ENCODE measurements at places on chromosomes 16 and 17.

- DNase-seq: no peak
Measured at GRCh38 chr17:38454532-38454931, 26.3 kb downstream of the ARHGAP23 start.

GRCh38 chr17:55233840-55234239, 30.9 kb upstream of the HLF start:
- no peak for DNase-seq

DNA sequence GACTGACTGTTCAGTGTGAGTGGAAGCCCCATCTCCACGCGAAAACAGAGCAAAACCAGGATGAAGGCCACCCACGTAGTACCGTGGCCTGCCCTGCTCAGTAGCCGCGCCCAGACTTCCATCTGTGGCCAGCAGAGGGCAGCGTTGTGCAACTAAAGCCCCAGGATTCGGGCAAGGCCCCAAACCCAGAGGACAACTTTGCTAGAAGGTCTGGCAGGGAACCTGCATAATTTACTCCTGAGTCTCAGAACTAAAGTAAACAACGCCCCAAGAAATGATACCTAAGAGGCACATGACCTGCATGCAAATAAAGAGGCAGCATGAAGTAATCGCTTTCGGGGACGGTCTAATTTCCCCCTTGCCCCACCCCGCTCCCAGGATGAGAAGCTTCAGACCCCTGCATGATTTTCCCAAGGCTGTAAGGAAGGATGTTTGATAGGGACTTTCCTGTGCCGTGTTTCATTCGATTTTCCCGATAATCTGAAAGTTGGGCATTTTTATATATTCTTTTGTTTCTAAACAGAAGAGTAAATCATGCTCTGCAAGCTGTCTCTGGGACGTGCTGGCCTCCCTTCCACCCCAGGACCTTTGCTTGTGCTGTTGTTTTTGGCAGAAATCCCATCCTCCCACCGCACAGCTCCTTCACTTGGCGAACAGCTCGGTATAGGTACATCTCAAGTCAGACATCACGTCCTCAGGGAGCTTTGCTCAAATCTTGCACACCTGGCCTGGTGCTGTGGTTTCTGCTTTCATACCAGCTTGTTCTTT, 18.6 kb downstream of the HSBP1 start:
- DNase-seq: peak; percentile 50

- DNase-seq: no peak
Measured at GRCh38 chr17:80117491-80118401, 16.4 kb downstream of the GAA start.

DNA sequence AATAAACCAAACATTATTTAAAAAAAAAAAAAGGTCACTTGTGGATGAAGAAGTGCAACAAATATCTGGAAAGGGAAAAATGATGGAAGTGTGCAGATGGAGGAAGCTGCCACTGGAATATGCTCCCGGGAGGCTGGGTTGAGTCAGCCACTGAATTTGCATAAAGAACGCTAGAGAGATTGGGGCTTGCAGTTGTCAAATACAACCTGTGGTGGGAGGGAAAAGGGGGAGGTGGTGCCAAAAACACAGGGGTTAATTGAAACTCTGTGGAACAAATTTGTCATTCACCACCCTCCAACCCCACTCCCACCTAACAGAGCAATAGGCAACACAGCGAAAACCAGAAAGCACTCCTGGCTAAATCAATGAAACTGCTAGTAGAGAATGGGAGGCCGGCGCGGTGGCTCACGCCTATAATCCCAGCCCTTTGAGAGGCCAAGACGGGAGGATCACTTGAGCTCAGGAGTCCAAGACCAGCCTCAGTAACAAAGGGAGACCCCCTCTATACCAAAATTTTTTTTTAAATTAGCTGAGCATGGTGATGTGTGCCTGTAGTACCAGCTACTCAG, 37.6 kb upstream of the RPL38 start:
- DNase-seq: no peak

GRCh38 chr16:14324581-14324980, 253.5 kb downstream of the MRTFB start:
- DNase-seq: no peak

DNA sequence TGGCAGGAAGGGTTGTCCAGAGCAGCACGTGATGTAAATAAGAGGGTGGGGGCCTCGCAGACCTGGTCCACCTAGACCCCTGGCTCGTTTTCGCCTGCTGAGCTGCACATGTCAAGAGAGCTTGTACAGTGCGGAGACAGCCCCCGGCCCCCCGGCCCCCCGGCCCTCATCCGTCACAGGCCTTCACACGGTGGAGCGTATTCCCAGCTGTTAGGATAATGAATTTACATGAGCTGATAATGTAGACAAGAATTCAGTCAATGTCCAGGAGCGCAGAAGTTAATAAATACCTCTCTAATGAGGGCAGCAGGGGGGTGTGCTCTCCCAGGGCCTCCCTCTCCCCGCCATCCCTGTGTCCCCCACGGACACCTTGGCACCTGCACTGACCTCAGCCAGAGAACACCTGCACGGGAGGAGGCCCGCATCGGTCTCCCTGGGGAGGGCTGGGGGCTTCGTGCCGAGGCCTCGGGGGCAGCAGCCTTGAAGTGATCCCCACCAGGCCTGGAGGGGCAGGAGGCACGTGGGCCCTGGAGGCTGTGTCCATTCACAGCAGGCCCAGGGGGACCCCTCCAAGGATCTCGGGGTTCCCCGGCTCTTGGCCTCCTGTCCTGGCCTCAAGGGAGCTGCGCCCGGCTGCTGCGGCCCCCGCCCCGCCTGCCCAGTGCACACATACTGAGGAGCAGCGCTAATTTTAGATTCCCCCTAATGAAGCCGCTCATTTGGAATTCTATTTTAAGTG, 14.6 kb downstream of the GSE1 start:
- DNase-seq: no peak

DNA sequence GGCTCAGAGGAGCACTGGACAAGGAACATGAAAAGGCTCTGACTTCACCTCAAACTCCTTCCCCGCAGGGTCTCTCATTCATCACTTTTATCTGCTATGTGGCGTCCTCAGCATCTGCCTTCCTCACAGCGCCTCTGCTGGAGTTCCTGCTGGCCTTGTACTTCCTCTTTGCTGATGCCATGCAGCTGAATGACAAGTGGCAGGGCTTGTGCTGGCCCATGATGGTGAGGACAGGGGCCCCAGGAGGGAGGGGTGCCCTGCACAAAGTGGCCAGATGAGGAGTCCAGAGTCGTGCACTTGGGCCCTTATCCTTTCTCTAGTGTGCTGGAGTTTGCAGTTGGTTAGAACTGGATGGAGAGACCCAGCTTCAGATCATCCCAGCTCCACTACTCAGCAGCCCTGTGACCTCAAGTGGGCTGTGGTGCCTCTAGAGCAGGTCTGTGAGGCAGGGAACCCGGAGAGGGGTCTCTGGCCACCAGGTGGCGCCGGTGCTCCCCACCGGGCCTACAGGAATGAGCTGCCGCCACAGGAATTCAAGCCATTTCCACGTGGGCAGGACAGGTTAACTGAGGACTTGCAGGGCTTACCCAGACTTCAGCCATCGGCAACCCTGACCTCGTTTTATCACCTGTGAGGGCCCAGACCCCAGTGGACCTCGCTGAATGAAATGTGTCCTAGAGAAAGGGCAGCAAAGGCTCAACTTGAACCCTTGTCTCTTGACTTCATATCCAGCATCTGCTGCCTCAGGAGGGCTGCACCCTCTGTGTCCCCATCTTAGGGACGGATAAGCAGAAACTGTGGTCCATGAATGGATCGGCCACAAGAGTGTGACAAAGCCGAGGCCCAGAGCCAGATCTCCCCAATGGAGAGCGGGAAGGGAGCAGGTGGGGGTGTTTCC, 4.0 kb downstream of the CMTM3 start:
- peak; percentile 15 for DNase-seq

DNA sequence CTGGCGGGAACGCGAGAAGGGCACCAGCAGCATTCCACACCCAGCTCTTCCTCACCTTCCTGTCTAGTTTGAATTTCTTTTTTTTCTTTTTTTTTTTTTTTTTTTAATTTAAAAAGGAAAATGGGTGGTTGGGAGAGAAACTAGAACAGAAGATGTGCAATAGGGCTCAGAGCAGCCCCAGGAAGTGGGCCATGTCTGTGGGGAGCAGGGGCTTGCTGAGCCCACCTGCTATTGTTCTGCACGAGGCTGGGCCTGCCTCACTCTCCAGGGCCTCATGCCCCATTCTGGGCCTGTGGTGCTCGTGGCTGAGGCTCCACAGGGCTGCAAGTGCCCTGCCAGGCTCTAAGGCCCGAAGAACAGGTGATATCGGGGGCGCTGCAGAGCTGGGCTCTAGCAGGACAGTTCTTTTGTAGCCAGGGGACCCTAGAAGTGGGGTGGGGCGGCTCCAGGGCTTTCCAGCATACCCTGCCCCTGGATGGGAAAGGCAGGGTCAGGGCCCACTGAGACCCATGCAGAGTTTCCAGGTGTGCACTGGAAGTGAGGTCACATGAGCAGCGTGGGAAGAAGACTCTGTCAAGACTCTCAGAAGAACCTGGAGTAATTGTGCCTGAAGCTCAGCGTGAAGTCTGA, 12.4 kb downstream of the MRPL27 start:
- no peak for DNase-seq

DNA sequence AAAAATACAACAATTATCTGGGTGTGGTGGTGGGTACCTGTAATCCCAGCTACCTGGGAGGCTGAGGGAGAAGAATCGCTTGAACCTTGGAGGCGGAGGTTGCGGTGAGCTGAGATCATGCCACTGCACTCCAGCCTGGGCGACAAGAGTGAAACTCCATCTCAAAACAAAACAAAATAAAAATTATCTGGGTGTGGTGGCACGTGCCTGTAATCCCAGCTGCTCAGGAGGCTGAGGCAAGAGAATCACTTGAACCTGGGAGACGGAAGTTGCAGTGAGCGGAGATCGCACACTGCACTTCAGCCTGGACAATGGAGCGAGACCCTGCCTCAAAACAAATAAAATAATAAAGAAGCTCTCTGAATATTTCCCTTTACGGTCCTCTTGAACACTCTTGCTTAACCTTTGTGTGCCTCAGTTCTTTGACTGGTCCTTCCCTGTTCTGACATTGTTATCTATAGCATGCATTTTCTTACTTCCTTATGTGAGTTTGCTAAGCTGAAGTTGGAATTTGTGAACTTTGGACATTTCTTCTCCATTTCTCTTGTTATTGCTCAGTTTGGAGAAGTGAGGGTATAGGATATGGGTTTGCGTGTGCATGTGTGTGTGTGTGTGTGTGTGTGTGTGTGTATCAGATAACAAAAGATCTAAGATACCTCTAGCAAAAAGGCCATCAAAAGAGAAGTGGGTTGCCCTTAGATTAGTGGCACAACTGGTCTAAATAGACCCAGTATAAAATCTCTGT, 29.7 kb upstream of the WSB1 start:
- no peak for DNase-seq

DNA sequence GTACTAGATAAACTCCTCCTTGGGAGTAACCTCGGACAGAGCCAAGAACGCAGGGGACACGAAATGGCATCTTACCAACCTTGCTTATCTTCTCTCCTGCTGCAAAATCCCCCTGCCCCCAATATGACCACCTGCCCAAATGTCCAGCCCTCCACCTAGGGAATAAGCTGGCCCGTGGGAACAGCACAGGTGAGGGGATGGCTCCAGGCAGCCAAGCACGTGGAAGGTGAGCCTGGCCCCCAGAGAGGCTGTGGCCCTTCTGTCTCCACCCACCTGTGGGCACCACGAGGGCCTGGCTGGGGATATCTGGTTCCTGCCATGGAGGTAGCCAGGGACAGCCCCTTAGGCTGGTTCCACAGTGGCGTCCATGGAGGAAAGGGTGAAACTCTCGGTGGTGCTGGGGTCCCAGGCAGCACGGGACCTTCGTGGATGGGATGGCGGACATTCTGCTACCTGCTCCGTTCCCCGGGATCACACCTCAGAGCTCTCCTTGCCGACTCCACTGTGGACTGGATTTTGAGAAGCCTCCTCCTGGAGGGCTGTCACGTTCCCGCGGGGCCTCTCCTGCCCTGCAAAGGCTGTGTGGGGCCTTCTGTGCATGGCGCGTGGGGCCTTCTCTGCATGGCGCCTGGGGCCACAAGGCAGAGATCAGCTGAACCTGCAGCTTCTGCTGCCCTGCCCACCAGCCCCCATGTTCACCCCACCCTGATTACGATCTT, 388.5 kb upstream of the TNRC6C start:
- DNase-seq: no peak

DNA sequence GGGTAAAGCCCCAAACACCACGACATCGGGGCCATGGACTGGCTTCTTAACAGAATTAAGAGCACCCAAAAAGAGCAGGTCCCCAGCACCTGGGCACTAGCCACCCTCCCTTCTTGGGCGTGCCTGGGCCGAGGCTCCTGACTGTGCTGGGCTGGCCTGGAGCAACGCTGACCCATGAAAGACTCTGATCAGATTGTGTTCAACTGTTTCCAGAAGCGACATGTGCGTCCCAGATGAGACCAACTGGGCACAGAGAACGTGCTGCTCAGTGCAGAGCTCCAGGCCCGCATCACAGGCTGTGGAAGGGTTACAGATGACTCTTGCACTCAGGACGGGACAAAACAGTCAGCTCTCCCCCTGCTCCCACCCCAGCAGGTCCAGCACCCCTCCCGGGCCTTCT, 100.7 kb downstream of the KCNJ12 start:
- no peak for DNase-seq

DNA sequence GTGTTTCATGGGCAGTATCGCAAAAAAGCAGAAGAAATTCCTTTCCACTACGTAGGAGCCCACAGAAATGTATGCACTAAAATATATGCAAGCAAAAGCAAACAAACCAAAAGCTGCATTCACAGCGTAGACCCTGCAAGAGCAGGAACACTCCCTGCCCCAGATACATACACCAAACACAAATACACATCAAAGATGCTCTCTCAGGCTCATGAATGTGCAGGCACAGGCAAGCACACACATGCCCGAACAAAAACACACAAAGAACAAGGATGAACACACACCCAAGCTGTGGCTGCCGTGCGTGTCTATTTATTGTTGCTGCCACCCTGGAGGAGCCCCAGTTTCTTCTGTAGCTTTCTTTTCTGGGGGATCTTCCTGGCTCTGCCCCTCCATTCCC, 1.7 kb downstream of the NUPR1 start:
- DNase-seq: no peak
